Right ventricle myocardium superior (tissue), 1 donor: ENCODE measurements at places on chromosomes 11 and 22.

GRCh38 chr22:19974268-19974861 is 32.7 kb upstream of the TXNRD2 start:
- DNase-seq, result no peak

DNA sequence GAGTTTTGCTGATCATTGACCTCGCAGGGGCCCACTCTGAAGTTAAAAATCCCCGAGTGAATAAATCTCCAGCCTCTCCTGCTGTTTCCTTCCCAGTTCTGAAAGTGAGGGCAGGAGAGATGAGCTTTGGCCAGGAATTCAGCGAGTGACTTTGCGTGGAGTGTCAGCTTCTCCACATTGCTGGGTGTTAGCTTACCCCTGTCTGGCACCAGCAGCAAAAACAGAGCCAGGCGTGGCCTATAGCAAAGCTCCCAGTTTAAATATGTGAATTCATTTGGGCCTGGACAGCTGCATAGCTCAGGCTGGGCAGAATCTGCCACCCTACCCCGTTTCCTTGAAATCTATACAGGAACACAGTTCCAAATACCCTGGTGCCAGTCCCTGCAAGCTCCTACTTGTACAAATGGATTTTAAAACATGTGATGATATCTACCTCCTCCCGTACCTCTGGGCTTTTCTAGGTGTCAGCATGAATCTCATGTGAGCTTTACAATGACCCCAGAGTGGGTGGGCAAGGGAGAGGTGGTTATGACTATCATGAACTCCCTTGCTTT is 25.6 kb downstream of the TIMP3 start:
- no peak for DNase-seq

- DNase-seq, result no peak
Observed at GRCh38 chr11:7314811-7315604, 63.3 kb downstream of the SYT9 start.

DNA sequence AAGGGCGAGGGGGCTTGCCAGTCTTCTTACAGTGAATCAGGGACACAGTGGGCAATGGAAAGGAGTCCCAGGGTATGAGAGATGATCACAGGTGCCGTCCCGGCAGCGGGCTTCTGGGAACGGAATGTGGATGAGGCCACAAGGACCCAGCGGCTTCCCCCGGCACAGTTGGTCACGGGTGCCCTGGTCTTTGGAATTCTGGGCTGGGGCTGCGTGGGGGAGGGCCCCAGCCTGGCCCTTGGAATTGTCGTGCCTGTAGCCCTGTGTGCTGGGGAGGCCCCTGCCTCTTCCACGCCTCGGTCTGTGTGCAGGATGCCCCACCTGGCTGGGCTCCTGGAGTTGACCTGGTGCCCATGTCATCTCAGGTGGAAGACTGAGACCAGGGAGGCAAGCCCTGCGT is 76.6 kb downstream of the FBLN1 start:
- DNase-seq, result no peak

GRCh38 chr11:127017482-127017881 is 16.9 kb upstream of the KIRREL3 start:
- no peak for DNase-seq

DNA sequence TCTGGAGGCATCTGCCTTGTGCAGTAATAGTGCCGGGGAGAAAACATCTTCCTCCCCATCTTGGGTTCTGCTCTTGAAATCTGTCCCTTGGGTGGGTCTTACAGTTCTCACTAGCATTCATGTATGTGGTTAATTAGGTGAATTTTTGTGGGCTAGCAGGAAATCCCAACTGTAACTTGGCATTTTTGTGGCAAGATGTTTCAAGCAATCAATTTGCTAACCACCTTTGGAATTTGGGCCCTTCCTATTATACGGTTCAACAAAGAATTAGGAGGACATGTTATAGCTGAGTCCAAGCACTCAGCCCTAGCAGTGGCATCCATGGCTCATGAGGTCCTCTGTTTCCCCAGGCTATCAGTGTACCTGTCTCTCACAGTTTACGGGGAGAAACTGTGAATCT is 89.1 kb upstream of the MTNR1B start:
- DNase-seq, result no peak

GRCh38 chr11:28697920-28698827 is 590.0 kb downstream of the METTL15 start:
- peak; percentile 44 for DNase-seq

- DNase-seq, result no peak
Observed at GRCh38 chr11:101844608-101845007, 70.2 kb upstream of the CEP126 start.

DNA sequence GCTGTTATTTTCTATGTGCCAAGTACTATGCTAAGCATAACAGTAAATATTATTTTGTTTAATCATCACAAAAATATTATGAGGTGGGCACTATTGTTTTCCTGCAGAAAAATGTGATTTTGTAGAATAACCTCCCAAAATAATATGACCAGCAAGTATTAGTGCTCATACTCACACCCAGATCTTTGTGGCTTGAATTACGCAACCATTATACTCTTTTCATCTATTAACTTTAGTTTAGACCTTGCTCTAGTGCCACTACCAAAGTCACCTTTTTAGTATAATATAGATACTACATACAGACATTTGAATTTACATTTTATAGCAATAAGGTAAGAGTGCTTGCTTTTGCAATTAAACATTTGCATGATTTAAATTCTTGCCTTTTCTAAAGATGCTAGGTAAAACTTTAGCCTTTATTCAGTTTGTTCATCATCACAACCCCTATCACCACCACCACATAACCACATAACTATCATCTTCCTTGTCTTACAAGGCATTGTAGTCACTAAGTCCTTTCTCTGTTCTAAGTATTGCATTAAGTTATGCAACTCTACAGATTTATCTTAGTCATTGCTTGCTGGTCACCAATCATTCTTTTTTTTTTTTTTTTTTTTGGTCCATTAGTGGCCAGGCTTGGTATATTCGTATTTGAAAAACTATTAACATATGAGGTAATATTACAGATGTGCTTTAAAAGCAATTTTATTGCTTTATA is 68.4 kb downstream of the GAS2 start:
- no peak for DNase-seq

GRCh38 chr22:20237480-20238440 is 30.4 kb downstream of the RTN4R start:
- no peak for DNase-seq

GRCh38 chr11:57111619-57112018 is 70.1 kb upstream of the LRRC55 start:
- no peak for DNase-seq

- DNase-seq, result no peak
Observed at GRCh38 chr11:128509621-128510389, 77.6 kb downstream of the ETS1 start.

GRCh38 chr11:8258289-8258688 is 5.4 kb downstream of the LMO1 start:
- DNase-seq, result no peak

DNA sequence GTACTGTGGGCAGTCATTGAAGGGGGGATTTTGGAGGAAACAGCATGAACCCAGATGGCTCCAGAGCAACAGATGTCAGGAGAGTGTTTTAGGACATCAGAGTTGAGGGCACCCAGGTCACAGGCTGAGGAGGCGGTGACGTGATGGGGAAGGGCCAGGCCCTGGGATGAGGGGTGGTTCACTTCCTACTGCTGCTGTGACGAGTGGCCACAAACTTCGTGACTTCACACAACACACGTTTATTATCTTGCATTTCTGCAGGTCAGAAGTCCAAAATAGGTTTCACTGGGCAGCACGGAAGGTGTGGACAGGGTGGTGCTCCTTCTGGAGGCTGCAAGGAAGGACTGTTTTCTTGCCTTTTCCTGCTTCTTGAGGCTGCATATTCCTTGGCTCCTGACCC is 77.7 kb upstream of the RAB1B start:
- DNase-seq, result no peak

GRCh38 chr11:110434952-110435779 is 5.4 kb downstream of the FDX1 start:
- DNase-seq, result no peak

- no peak for DNase-seq
Observed at GRCh38 chr11:130798801-130799200, 117.5 kb downstream of the SNX19 start.

DNA sequence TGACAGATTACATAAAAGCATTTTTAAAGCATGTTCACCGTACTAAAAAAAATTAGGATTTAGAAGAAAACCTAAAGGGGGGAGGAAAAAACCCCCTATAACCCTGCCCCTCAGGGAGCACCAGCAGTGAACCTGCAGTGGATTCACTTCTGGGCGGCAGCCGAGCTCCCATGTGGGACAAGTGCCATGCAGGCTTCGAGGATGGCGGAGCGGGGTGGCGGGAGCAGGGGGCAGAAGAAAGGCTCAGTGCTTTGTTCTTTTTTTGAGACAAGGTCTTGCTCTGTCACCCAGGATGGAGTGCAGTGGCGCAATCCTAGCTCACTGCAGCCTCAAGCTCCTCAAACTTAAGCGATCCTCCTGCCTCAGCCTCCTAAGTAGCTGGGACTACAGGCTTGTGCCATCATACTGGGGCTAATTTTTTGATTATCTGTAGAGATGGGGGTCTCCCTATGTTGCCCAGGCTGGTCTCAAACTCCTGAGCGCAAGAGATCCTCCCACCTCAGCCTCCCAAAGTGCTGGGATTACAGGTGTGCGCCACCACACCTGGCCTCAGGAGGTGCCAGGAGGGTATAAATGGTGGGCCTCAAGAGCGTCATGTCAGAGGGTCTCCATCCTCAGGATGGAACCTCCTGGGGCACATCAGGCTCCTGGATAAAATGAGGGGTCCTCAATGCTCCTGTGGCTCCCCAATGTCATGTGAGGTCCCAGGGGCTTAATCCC is 34.0 kb downstream of the PPM1F start:
- no peak for DNase-seq

GRCh38 chr11:72591023-72591422 is 83.2 kb downstream of the PDE2A start:
- no peak for DNase-seq

DNA sequence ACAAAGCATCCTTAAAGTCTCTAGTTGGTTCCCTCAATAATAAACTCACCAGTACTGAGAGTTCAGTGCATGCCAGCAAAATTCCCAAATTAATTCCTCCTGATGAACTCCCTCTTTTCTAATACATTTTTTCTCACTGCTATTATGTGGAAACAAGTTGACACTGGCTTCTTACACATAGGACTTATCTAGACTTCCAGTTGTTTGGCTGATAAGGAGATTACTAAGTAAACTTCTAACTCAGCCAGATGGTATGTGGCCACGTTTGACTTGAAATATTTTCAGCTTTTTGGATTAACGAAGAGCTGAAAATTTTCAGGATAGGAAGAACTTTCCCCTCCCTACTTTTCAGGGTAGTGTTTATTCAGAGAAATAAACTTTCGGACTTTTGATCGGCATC is 1154.2 kb upstream of the TENM4 start:
- DNase-seq, result no peak

GRCh38 chr11:134545521-134545920 is 133.5 kb upstream of the B3GAT1 start:
- no peak for DNase-seq

- no peak for DNase-seq
Observed at GRCh38 chr11:8831861-8832260, 79.1 kb upstream of the AKIP1 start.

GRCh38 chr11:3840004-3840869 is 522 bp downstream of the RHOG start:
- no peak for DNase-seq

GRCh38 chr22:38735465-38736256 is 20.1 kb downstream of the SUN2 start:
- peak; percentile 35 for DNase-seq

DNA sequence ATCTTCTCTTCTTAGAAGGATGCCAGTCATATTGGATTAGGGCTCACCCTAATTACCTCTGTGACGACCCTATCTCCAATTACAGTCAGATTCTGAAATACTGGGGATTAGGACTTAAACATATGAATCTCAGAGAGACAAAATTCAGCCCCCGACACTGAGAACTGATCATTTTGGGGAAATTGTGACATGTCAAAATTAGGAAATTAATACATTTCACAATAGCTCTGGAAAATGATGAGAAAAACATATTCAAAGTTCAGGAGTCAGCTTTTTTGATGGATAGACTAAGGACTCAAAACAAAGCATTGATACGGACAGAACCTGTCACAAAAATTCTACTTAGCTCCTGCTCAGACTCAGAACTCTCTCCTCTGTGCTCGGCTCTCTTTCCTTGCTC is 40.8 kb downstream of the COMMD9 start:
- no peak for DNase-seq

DNA sequence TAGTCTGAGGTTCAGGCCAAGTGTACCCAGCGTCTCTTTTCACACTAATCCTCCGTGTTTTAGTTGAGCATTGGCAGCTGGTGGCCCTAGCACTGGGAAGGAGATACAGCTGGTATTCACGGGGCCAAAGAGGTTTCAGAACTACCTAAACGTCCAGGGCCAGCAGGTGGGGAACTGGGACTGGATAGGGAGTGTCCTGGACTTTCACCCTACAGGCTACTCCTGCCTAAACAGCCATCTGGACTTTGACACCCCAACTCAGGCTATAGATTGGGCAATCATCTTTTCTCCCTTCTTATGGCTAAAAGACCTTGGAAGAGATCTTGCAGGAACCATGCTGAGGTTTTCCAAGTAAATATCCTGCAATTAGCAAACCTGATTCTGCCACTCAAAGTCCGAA is 2.8 kb downstream of the SPON1 start:
- DNase-seq, result no peak

- no peak for DNase-seq
Observed at GRCh38 chr22:22201930-22202343, 42.6 kb upstream of the VPREB1 start.

DNA sequence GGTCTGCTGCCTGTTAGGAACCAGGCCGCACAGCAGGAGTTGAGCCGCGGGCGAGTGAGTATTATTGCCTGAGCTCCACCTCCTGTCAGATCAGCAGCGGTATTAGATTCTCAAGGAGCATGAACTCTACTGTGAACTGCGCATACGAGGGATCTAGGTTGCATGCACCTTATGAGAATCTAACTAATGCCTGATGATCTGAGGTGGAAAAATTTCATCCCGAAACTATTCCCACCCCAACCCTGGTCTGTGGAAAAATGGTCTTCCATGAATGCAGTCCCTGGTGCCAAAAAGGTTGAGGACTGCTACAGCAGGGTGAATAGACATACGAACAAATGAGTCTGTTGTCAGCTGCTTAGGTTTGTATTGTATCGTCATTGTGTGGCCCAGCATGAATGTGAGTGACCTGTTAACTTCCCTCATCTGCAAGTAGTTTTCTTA is 29.8 kb downstream of the RNF141 start:
- DNase-seq, result no peak

DNA sequence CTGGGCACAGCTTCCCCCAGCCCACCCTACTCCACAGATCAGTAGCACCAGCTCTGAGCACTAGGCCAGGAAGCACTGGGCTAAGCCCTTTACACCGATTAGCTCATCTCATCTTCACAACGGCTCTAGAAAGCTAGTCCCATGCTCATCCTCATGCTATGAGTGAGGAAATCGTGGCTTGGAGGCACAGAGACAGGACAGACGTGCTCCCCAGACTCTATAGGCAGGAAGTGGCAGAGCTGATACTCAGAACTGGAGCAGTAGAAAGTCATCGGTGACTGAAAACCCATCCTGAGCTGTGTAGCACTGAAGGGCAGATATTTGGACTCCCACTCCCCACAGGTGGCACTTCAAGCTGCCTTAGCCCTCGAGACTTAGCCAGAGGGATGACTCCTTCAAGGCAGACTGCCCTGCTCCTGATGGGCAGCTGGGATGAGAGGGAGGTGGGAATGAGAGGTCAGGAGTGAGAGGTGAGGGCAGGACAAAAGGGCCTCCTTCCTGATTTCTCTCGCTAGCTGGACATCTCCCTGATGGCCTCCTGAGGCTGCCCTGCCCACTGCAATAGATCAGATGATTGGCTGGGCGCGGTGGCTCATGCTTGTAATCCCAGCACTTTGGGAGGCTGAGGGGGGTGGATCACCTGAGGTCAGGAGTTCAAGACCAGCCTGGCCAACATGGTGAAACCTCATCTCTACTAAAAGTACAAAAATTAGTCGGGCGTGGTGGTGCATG is 9.7 kb downstream of the CD5 start:
- no peak for DNase-seq
